H1 (cell line): ENCODE measurements at places on chromosomes 16 and 17.

DNA sequence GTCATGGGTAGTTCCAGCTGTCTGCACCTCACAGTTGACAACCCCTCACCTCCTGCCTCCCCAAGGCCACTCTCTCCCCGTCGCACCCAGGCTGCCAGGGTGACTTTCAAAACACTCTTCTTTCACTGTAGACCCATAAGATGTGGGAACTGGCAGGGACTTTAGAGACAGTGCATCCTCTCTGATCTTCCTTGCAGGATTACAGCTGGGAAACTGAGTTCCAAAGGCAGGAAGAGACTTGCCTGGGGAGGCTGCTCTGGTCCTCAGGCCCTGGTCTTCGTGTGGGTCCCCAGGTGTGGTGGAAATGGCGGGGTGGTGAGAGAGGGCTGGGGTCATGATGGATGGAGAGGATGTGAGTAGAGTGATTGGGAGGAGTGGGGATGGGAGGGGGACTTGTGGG is 21.9 kb upstream of the NKD1 start:
- H3K4me3 ChIP-seq = no peak overlapping the region
- DNase-seq = no peak
- no peaks in the 10 kb centered on the region for H3K27me3 ChIP-seq
- no peaks in the 10 kb centered on the region for H3K4me1 ChIP-seq

GRCh38 chr16:80265624-80266306 is 275.0 kb upstream of the DYNLRB2 start:
- H3K36me3 ChIP-seq = no peaks in the 10 kb centered on the region
- no peak overlapping the region for H3K27ac ChIP-seq
- H3K4me1 ChIP-seq = no peaks in the 10 kb centered on the region
- no peaks in the 10 kb centered on the region for H3K27me3 ChIP-seq

GRCh38 chr17:73718912-73719311 is 74.7 kb upstream of the SDK2 start:
- no peak overlapping the region for H3K4me3 ChIP-seq
- no peaks in the 10 kb centered on the region for H3K27me3 ChIP-seq
- H3K27ac ChIP-seq = no peak overlapping the region
- peaks cover 7% of the 10 kb centered on the region for H3K4me1 ChIP-seq
- no peak for DNase-seq
- H3K36me3 ChIP-seq = no peaks in the 10 kb centered on the region

DNA sequence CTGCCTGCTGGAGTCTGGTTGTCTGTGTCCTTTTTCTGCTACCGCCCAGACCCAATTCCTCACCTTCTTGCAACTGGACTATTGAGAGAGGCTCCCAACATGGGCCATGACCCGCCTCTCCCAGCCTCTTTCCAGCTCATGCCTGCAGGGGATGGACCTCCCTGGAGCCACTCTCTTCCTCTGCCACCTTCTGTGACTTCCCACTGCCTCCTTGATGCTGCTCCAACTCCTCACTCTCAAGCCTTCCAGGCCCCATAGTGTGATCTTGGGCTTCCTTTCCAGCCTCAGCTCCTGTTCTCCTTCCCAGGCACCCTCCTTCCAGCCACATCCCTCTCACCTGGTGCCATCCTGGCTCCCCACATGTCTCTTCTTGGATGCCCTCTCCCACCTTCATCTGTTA is 11.1 kb downstream of the ZNF768 start:
- no peaks in the 10 kb centered on the region for H3K4me1 ChIP-seq
- no peaks in the 10 kb centered on the region for H3K27me3 ChIP-seq
- no peak for DNase-seq
- H3K27ac ChIP-seq = no peak overlapping the region
- no peak overlapping the region for H3K4me3 ChIP-seq

GRCh38 chr16:1998852-1999801 is 9.4 kb downstream of the SYNGR3 start:
- no peak overlapping the region for H3K4me3 ChIP-seq
- peaks cover 41% of the 10 kb centered on the region for H3K36me3 ChIP-seq
- H3K27ac ChIP-seq = no peak overlapping the region
- no peaks in the 10 kb centered on the region; the same call in 1 of the 2 replicates for H3K4me1 ChIP-seq
- DNase-seq = no peak

GRCh38 chr16:86598607-86599565 is 20.5 kb downstream of the FOXL1 start:
- H3K27ac ChIP-seq = no peak overlapping the region
- H3K36me3 ChIP-seq = no peaks in the 10 kb centered on the region
- no peak overlapping the region for H3K4me3 ChIP-seq

GRCh38 chr16:49599281-49599680 is 225.7 kb downstream of the C16orf78 start:
- DNase-seq = peak; percentile 16
- H3K27ac ChIP-seq = no peak overlapping the region
- no peak overlapping the region for H3K4me3 ChIP-seq
- no peaks in the 10 kb centered on the region for H3K27me3 ChIP-seq
- no peaks in the 10 kb centered on the region for H3K36me3 ChIP-seq
- H3K4me1 ChIP-seq = peaks cover 14% of the 10 kb centered on the region

DNA sequence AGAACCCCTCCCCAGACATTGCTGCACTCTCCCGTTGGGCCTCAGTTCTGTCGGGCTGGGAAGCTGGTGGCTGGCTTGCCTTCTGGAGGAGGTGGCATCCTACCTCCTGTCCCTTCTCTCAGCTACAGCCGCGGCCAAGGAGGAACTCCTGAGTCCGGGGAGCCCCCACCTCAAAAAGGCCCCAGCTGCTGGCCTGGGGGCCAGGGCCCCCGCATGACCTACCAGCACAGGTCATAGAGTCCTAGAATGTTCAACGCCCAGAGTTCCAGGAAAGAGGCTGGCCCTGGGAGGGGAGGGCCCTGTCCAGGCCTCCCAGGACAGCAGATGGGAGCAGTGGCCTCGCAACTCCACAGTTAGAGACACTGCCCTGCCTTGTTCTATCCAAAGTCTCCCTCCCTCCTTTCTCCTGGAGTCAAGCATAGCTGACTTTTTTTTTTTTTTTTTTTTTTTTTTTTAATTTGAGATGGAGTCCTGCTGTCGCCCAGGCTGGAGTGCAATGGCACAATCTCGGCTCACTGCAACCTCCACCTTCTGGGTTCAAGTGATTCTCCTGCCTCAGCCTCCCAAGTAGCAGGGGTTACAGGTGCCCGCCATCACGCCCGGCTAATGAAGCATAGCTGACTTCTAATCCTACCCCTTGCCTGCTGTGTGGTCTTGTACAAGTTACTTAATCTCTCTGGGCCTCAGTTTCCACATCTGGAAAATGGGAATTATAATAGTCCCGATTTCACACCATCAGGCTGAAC is 7.1 kb downstream of the CARHSP1 start:
- peaks cover 11% of the 10 kb centered on the region for H3K36me3 ChIP-seq
- DNase-seq = no peak
- no peak overlapping the region for H3K4me3 ChIP-seq
- H3K27ac ChIP-seq = no peak overlapping the region
- H3K27me3 ChIP-seq = no peaks in the 10 kb centered on the region

DNA sequence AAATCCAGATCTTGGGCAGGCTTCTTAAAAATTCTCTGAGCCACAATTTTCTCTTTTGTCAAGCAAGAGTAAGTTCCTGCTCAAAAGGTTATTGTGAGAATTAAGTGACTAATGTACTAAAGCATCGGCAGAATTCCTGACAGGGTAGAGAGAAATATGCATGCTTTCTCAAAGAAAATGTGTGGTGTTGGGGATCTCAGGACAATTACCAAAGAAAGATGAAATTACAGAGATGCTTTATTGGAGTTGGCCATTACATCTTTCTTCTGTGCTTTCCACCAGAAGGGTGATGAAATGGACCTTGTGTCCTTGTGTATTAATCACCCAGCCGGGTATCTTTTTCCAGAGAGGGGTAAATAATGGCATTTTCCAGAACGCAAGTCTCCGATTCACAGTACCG is 1.7 kb upstream of the USP43 start:
- H3K27me3 ChIP-seq = peaks cover 8% of the 10 kb centered on the region
- no peak overlapping the region for H3K4me3 ChIP-seq
- no peak for DNase-seq
- H3K4me1 ChIP-seq = peaks cover 1% of the 10 kb centered on the region; the same call in 1 of the 2 replicates
- no peak overlapping the region for H3K27ac ChIP-seq

- peaks cover 3% of the 10 kb centered on the region; the same call in 1 of the 2 replicates for H3K36me3 ChIP-seq
- no peak overlapping the region; the same call in 1 of the 2 replicates for H3K4me3 ChIP-seq
- H3K27me3 ChIP-seq = no peaks in the 10 kb centered on the region
- 0 out of 2 replicates have a peak overlapping the region, but pooled peaks have one; percentile 13 for H3K27ac ChIP-seq
- no peaks in the 10 kb centered on the region; the same call in 1 of the 2 replicates for H3K4me1 ChIP-seq
- DNase-seq = no peak
Measured at GRCh38 chr16:88010343-88010967, 59.2 kb downstream of the BANP start.

- DNase-seq = no peak
- no peaks in the 10 kb centered on the region for H3K4me1 ChIP-seq
- H3K27ac ChIP-seq = no peak overlapping the region
- no peaks in the 10 kb centered on the region; the same call in 1 of the 2 replicates for H3K36me3 ChIP-seq
- no peak overlapping the region for H3K4me3 ChIP-seq
Measured at GRCh38 chr16:23424292-23424958, 28.6 kb downstream of the COG7 start.

GRCh38 chr17:2214929-2215615 is 88.5 kb downstream of the SMG6 start:
- no peak overlapping the region for H3K27ac ChIP-seq
- H3K36me3 ChIP-seq = no peaks in the 10 kb centered on the region
- no peak for DNase-seq
- no peak overlapping the region for H3K4me3 ChIP-seq
- H3K27me3 ChIP-seq = no peaks in the 10 kb centered on the region

DNA sequence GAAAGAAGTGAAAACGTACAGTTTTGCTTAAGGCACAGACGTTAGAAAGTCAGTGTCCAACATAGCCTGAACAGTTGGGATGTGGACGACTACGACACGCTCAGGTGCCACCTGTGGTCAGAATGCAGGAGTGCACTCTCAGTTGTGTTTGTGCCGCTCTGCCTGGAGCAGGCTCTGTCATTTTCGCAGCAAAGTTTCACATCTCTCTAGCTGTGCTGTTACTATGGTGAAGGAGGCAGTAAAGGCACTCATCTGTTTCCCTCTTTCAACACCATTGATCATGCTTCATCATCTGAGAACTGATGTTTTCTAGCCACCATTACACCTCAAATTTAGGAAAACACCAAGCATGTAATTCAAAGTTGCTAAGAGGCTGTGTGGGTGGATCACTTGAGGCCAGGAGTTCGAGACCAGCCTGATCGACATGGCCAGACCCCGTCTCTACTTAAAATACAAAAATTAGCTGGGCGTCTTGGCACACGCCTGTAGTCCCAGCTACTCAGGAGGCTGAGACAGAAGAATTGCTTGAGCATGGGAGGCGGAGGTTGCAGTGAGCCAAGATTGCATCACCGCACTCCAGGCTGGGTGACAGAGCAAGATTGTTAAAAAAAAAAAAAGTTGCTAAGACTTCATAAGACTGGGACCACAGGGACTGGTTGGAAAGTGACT is 44.9 kb upstream of the DNAJA2 start:
- H3K27ac ChIP-seq = no peak overlapping the region
- no peaks in the 10 kb centered on the region for H3K4me1 ChIP-seq
- no peak for DNase-seq
- H3K27me3 ChIP-seq = no peaks in the 10 kb centered on the region
- no peak overlapping the region for H3K4me3 ChIP-seq

DNA sequence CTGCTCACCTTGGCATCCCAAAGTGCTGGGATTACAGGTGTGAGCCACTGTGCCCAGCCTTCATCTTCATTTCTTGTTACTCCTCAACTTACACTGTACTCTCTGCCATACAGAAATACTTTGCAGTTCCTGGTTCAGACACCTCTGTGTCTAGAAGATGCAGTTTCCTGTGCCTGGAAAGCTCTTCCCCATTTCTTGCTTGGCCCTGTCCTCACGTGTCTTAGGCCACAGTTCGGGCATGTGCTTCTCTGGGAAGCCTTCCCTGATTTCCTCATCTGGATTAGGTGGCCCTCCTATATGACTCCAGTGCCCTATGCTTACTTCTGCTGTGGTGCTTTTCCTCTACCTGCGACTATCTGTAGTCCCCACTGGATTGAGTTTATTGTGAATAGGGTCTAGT is 26.5 kb upstream of the CDR2 start:
- no peaks in the 10 kb centered on the region for H3K4me1 ChIP-seq
- no peaks in the 10 kb centered on the region for H3K27me3 ChIP-seq
- no peak overlapping the region for H3K4me3 ChIP-seq

GRCh38 chr17:31085563-31085962 is 9.2 kb upstream of the NF1 start:
- no peaks in the 10 kb centered on the region for H3K27me3 ChIP-seq
- H3K36me3 ChIP-seq = no peaks in the 10 kb centered on the region
- H3K4me1 ChIP-seq = no peaks in the 10 kb centered on the region

- H3K27ac ChIP-seq = no peak overlapping the region
- H3K4me3 ChIP-seq = no peak overlapping the region
- H3K4me1 ChIP-seq = no peaks in the 10 kb centered on the region
- no peak for DNase-seq
- no peaks in the 10 kb centered on the region for H3K36me3 ChIP-seq
Measured at GRCh38 chr17:37792787-37793186, 47.9 kb upstream of the HNF1B start.

DNA sequence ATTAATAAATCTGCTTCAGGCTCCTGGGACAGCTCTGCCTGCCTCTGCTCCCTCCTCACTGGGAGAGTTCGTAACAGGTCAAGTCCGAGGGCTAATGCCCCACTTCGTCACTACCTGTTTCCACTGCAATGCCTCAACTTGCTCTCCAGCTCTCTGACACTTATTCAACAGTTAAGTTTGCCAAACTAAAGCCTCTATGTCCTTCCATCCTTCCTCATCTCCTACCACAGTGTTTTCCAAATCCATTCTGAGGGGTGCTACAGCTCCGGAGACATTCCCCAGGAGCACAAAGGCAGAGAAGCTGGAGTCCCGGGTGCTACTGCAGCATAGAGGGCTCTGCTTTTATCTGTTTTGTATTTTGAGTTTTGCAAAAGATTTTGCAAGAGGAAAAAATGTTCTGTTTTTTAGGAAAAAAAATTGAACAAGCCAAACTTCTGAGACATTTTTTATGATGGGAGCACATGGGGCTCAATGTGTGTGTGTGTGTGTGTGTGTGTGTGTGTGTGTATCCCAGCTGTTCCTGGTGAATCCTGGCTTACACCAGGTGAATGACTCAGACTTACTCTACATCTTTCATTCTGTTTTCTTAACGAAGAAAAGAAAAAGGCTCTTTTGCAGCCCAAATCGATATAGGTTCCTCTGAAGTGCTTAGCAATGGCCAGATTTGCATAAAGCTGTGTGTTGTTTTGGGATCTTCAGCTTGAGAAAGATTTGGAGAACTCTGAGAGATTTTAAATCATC is 46.1 kb upstream of the MYOCD start:
- H3K4me3 ChIP-seq = no peak overlapping the region
- H3K4me1 ChIP-seq = no peaks in the 10 kb centered on the region
- no peaks in the 10 kb centered on the region for H3K36me3 ChIP-seq
- DNase-seq = no peak

GRCh38 chr17:54180950-54181349 is 358.2 kb downstream of the KIF2B start:
- no peaks in the 10 kb centered on the region for H3K27me3 ChIP-seq
- no peak overlapping the region for H3K27ac ChIP-seq
- H3K36me3 ChIP-seq = no peaks in the 10 kb centered on the region
- DNase-seq = no peak
- H3K4me1 ChIP-seq = no peaks in the 10 kb centered on the region

- no peak for DNase-seq
- H3K4me1 ChIP-seq = peaks cover 2% of the 10 kb centered on the region; the same call in 1 of the 2 replicates
- H3K36me3 ChIP-seq = no peaks in the 10 kb centered on the region
- no peak overlapping the region for H3K4me3 ChIP-seq
- peaks cover 11% of the 10 kb centered on the region for H3K27me3 ChIP-seq
Measured at GRCh38 chr17:8056232-8056975, 17.5 kb downstream of the ALOX15B start.

- H3K27ac ChIP-seq = no peak overlapping the region
- DNase-seq = no peak
- H3K4me3 ChIP-seq = no peak overlapping the region
- no peaks in the 10 kb centered on the region for H3K27me3 ChIP-seq
Measured at GRCh38 chr16:80274576-80275191, 266.1 kb upstream of the DYNLRB2 start.
